ENCODE measurements at places on chromosomes 6 and 20. TPM values are rescaled to one million over a fixed set of nuclear protein-coding genes. Genes with fewer than 3 reads are reported as not detected.

CST7 gene
- 129 TPM for total RNA-seq

CCHCR1 gene
- total RNA-seq: 29.2 TPM

TRIM38 gene
- 17.8 TPM for total RNA-seq

YTHDF1 gene
- 47.6 TPM for total RNA-seq

BAK1 gene
- total RNA-seq: 103 TPM

RBBP8NL gene
- total RNA-seq: not detected

- no peak for DNase-seq
These were observed 81.0 kb upstream of the ENPP5 start for GRCh38 chr6:46251583-46252339.

GRCh38 chr6:63441266-63441956, 121.6 kb upstream of the LGSN start:
- DNase-seq: no peak

- no peak for DNase-seq
These were observed 33.2 kb upstream of the HDGFL1 start for GRCh38 chr6:22536122-22536521.

- DNase-seq: no peak
These were observed 51.7 kb downstream of the TMEM170B start for GRCh38 chr6:11589261-11589660.

- DNase-seq: no peak
These were observed 833 bp downstream of the RAB5IF start for GRCh38 chr20:36606158-36607066.

DNA sequence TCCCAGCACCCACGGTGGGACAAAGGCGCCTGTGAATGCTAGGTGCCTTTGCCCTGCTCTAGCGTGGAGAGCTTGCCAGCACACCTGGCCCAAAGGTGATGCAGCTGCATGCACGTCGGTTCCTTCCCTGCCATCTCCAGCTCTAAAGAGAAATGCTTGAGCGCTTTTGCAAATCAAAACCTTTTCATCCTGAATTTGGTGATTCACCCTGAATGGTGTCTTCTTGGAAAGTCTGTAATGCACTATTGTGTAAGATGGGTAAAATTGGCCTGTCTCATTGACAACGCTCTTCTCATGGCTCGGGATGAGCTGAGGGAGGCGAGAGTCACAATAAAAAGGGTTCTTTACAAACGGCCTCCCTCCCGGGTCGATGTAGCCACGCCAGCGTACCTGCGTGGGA, 103.1 kb upstream of the ID4 start:
- DNase-seq: no peak

DNA sequence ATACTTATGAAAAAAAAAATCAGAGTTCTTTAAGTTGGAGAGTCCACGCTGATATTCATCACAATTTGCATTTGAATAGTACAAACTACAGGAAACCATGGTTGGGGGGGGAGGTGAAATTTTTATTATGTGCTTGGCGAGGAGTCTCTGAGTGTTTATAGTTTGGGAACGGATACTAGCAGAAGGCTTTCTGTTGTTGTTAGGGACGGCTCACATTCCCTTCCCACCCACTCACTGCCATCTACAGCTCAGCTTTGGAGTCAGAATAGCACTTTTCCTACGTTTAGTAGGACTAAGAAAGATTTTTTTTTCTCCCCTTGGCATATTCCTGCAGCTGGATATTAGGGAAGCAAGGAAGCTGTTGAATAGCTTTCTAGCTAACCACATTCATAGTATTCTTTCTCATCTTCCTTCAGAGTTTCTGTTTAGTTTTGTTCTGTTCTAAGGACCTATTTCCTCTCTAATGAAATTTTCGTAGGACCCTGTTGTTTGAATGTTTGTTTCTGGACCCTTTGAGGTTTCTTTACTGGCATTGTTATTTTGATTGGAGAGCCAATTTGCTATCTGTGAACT, 235.1 kb upstream of the ZNF217 start:
- no peak for DNase-seq

GRCh38 chr6:152648105-152648504, 10.9 kb upstream of the SYNE1 start:
- no peak for DNase-seq

DNA sequence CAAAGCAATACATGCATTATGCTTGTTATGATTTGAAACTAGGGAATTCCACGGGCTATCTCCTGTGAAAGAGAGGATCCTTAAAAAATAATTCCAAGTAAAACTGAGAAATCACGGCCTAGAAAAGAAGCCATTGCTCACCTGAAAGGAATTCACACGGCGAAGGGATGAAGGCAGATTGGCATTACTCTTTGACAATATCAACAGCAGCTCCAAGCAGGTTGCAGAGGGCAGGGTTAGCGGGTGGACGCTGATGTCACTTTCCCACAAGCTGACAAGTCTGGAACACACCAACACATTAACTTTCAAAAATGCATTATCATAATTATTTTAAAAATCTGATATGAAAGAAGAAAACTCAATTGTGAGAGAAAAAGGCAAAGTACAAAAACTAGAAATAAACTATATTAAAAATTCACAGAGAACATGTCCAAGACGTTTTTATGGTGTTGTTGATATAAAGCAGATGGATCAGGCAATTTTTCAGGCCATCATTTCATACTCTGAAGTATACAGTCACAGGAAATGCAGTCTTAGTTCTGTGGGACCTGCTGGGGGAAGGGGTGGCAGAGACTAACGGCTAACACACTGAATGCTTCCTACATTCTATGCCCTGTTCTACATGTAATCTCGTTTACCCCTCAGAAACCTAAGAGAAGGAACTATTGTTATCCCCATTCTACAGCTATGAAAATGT, 108.3 kb downstream of the UBE3D start:
- DNase-seq: no peak

GRCh38 chr6:118581489-118581959, 33.4 kb downstream of the PLN start:
- no peak for DNase-seq

GRCh38 chr6:170174124-170174770, 116.6 kb downstream of the DLL1 start:
- DNase-seq: no peak

DNA sequence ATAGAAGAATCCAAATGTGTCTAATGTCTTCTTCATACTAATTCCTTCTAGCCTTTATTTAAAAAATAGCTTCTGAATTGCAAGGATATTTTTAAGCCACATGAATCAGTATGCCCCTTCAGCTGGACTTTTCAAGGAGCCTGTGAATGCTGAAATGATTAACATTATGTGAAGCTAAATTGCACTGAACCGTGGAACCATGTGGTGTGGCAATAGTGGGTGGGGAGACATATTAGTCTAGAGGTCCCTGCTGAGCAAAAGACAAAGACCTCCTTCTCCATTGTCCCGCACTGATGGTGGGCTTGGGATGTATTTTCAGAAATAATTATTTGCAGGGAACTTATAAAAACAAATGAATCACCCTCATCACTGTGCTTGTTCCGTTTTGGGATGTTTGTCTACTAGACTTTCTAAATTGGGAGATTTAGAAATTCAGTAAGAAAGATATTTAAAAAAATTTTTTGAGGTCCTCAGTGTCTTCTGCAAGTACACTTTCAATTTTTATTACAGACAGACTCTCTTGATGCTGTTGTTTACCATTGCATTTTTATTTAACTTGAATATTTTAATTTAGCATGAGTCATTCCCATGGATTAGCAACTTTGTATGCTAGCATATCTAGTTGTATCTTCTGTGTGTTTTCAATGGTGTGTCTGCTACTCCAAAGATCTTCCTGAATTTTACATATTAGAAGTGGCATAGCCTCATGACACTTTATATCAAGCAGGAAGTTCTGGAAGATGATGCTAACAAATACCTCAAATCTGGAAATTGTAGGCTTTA, 238.1 kb downstream of the LAMA2 start:
- DNase-seq: no peak
